ENCODE measurements at places on chromosomes 7 and 10.

DNA sequence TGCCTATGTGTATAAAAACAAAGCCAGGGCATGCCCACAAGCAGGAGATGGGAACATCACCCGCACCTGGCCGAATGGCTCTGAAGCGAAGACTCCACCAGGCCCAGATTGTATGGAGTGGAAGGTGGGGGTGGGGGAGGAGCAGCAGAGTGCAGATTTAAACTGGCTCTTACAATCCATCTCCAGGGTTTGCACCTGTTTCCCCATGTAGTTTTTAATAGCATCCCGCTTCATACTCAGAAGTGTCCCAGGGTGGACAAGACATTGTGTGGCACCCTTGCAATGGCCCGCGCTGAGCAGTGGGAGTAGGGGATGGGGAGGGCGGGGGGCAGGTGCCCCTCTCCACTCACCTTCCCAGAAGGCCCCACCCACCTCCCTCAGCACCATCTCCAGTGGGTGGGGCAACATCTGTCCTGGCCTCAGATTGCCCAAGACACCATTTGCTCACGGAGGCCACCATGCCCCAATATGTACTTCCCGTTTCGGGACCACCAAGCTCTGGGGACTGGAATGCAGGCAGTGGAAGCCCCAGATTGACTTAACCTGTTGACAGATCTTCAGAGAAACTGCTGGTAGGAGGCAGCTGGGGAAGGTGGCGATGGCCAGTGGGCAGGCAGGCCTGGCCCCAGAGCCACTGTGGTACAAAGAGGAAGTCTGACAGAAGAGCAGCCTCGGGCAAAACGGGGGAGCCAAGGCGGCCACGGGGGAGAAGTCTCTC is 23.0 kb downstream of the VSIR start:
- no peak for DNase-seq

- no peak for DNase-seq
These were observed 42.7 kb downstream of the SNX10 start for GRCh38 chr7:26334166-26334859.

- no peak for DNase-seq
These were observed 51.1 kb downstream of the CYP26A1 start for GRCh38 chr10:93124580-93125318.

- no peak for DNase-seq
These were observed 84.9 kb upstream of the SKAP2 start for GRCh38 chr7:26949319-26949718.

DNA sequence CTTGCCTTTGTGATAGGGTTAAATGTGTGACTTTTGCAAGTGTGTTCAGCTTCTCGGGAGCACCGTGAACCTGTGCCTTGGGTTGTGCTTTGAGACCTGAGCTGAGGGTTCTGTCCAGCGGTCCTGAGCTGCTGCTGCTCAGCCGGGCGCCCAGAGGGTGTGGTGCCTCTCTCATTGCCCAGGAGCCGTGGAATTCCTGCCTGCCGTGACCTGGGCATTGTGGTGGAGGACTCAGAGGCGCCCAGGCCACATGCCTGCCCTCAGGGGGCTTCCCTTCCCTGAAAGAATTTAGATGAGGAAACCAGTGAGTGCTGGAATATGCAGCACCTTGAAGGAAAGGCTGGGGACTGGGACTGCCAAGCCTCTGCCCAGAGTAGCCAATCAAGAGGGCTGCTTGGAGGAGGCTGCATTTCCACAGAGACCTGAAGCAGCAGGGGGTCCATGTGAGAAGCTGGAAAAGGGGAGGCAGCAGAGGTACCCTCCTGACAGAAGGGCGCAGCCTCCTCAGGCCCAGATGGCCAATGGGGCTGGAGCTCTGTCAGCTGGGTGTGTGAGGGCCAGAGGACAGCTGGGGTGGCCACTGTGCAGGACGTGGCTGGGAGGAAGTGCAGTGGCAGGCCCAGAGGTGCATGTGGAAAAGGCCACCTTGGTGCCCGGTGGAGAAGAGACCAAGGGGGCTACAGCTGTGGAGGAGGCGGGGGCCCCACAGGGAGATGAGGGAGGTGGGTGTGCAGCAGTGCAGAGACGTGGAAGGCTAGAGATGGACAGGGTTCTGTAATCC is 107.3 kb downstream of the NKX6-2 start:
- no peak for DNase-seq

DNA sequence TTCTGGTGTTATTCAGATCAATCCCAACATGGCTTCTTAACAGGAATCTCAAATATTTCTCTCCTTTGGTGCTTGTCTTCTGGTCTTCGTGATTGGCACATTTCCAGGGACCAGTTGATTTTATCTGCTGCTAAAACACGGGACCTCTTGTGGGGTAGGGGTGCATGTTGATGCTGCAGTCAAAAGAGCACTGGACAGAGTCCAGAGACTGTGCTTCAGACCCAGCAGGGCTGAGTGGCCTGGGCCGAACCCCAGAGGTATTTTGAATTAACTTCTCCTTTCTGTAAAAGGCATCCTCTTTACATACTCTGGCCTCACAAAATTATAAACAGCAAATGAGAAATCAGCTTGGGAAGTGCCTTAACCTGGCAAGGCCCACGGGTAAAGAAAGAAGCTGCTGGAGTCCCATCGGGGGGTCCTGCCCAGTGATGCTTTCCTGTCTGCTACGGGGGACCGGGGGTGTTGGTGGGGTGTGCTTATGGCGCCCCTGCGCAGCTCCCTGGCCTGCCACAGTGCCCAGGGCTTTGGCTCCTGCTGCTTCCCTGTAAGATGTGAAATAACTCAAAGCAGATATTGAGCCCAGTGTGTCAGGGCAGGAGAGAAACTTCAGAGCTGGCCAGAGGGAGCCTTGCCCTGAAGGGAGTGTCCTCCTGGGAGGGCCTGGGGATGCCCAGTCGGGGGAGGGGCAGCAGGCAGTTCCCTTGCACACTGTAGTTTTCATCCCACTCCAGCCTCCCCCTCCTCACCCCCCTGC is 230.5 kb downstream of the TCF7L2 start:
- DNase-seq = no peak

GRCh38 chr10:130714742-130715467 is 578.7 kb downstream of the GLRX3 start:
- no peak for DNase-seq

DNA sequence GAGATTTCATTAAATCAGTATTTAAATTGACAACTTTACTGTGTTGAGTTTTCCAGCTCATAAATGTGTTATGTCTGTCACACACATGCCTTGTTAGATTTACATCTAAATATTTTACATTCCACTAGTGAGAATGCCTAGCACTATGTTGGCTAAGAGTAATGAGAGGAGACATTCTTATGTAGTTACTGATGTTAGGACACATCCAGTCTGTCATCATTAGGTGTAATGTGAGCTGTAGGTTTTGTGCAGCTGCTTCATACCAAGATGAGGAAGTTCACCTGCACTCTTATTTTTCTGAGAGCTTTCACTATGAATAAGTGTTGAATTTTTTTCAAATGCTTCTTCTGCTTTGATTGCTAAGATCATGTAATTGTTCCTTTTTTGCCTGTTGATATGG is 218.0 kb upstream of the IGFBP3 start:
- no peak for DNase-seq

GRCh38 chr10:31064348-31064747 is 32.7 kb upstream of the ZNF438 start:
- no peak for DNase-seq

DNA sequence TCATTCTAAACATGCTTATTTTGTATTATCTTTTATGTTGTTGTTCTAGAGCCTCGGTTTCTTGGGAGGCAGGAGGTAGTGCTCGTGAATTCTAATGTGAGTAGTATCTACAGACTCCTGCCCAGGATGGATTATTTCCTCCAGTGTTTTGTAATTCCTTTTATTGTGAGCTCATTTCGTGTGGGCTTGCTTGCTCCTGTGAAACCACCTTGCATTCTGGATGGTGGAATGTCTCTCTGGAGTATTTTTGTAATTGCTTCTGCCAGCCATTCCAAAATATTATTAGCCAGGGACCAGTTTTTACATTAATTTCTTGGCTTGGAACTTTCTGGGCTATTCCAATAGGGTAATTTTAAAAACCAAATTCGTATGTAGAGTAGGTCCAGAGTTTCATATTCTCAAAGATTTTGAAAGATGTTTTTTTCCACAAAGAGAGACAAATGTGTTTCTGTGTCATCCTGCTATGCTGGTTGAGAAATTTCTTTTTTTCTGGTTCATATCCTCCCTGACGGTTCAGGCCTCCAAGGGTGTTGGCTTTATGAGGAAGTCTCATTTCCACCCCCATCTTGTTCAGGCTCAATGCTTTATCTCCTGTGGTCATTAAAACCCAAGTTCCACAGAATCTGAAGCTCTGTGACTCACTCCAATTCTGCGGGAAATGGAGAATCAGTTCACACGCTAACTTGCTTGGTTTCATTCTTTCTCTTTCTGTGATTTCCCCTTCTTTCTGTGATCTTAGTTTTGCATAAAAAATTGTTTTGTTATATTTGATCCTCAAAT is 41.7 kb upstream of the CALD1 start:
- DNase-seq = no peak

GRCh38 chr10:106338486-106338885 is 826.0 kb downstream of the SORCS1 start:
- DNase-seq = no peak

- DNase-seq = no peak
These were observed 181.1 kb downstream of the PTPN20 start for GRCh38 chr10:47092376-47092775.

- no peak for DNase-seq
These were observed 16.7 kb upstream of the HSPB1 start for GRCh38 chr7:76285604-76286374.

DNA sequence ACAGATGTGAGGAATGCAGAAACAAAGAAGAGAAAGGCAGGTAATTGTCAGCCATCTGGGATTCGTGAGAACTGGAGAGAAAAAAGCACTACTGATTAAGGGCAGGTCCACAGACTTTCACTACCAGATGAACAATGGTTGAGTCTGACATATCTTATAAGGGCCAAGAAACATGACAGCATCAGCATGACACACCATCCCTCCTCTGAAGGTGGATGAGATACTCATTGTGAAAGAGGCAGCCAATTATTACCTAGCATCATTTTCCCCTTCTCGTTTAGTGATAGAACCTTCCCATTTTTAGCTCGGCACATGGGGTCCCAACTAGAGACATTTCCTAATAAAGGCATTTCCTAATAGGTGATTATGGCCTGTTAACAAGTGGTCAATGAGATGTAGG is 19.2 kb upstream of the MET start:
- DNase-seq = no peak
